ENCODE measurements at places on chromosomes 16 and 17.

- DNase-seq = no peak
Measured at GRCh38 chr16:67444259-67445125, 13.6 kb downstream of the HSD11B2 start.

- no peak for DNase-seq
Measured at GRCh38 chr17:29567554-29568330, 759 bp upstream of the TP53I13 start.

- DNase-seq = no peak
Measured at GRCh38 chr17:64498308-64499203, 1.7 kb upstream of the POLG2 start.

DNA sequence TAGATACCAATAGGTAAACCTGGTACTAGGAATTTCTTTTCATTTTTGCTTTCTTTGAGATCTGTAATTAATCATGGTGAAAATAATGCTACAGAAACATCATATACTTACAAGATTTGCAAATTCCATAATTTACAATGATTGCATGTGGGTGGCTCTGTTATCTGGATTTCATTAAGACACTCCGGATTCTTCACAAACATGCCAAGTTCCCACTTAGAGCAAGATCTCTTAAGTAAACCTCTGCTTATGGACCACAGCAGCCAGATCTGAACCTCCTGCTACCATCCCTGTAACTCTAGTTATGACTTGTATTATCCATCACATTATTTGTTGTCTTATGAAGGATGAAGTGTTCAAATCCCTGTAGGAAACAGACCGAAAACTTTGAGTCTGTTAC is 424.7 kb downstream of the CDH13 start:
- no peak for DNase-seq

- DNase-seq = no peak
Measured at GRCh38 chr17:57670769-57671569, 74.1 kb downstream of the CCDC182 start.

DNA sequence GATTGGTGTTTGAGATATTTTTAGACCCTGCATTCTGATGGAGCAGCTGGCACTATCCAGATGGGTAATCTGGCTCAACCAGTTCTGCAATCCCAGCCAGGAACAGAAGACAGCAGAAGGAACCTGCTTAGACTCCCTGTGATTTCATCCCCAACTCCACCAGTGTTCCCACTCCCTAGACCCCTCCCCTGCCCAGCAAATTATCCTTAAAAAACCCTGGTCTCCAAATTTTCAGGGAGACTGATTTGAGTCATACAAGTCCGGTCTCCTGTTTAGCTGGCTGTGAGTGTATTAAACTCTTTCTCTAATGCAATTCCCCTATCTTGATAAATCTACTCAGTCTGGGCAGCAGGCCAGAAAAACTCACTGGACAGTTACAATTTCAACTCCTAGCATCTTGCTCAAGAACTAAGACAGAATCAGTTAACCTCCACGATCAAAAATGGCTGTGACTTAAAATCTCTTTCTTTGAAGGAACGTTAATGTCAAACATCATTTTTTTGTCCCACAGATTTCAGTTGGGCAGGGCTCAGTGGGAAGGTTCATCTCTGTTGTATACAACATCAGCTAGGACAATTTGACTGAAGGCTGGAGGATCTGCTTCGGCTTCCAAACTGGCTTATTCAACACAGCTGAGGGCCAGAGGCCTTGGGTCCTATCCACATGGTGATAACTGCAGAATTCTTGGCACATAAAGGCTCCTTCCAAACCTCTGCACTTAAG is 4.9 kb upstream of the RBL2 start:
- DNase-seq = no peak

DNA sequence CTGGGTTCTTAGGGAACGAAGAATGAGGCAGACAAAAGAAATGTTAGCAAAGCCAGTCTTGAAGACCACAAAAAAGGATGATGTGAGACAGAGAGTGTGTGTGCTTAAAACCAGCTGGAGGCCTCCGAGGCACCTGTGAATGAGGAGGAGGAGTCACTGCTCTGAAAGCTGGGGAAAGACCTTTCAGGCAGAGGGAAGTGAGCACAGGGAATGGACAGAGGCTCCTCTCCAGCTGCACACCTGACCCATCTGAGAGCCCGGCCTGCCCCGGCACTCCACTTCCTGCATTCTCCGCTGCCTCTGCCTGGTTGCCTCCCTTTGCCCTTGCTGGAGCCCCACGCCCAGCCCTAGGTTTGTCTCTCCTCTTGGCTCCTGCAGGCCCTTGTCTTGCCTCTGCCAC is 55.2 kb upstream of the SREBF1 start:
- DNase-seq = peak; percentile 21

- no peak for DNase-seq
Measured at GRCh38 chr17:80890196-80890920, 101.3 kb upstream of the CHMP6 start.

DNA sequence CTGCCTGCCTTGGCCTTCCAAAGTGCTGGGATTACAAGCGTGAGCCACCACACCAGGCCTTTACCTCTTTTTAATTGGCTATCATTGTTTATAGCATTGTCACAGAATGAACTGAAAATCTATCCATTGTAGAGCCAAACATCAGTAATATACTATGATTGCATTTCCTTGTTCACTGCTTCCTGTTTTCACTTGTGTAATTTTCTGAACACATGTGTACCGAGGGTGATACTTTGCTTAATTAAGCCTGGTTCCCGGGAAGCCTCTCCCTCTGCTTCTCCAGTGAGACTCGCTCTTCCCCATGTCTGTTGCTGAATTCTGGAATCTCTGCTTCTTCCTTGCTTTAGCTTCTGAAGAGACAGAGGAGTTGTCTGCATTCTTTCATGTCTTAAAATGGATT is 33.1 kb downstream of the POLR3E start:
- no peak for DNase-seq

- DNase-seq = no peak
Measured at GRCh38 chr16:27205423-27206065, 2.2 kb downstream of the KDM8 start.

GRCh38 chr16:2586241-2586640 is 48.4 kb downstream of the PDPK1 start:
- no peak for DNase-seq

DNA sequence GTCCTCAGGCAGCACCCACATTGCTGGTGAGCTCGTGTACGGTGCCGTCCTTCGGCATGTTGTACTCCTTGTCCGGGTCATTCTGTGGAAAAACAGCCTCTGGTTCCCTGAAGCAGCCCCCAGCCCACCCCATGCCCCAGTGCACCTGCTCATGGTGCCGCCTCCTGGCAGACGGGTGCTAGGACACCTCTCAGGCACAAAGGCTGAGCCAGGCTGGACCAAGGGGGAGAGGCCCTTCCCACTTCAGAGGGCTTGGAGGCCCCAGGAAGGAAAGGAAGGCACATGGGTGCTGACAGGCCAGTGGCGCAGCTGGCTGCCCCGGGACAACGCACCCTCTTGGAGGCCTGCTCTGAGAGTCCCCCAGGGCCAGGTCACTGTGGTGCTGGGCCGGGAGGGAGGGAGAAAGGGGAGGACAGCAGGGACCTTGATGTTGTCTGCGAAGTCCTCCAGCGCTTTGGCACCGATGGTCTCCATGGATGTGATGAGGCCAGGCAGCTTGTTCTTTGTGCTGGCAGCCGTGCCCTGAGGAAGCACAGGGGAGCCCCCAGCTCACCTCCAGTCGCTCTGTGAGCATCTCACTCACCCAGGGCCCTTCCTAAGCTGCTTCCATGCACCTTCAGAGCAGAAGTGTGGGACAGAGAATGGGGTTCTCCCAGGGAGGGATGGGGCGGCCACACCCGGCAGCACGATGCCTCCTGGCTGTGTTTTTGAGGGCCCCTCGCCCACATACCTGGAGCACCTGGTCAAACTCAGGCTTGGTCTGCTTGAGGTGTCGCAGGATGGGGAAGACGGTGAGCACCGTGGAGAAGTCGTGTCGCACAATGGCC is 9.3 kb downstream of the ZACN start:
- DNase-seq = no peak

- DNase-seq = no peak
Measured at GRCh38 chr17:32777436-32777835, 99.5 kb downstream of the MYO1D start.

DNA sequence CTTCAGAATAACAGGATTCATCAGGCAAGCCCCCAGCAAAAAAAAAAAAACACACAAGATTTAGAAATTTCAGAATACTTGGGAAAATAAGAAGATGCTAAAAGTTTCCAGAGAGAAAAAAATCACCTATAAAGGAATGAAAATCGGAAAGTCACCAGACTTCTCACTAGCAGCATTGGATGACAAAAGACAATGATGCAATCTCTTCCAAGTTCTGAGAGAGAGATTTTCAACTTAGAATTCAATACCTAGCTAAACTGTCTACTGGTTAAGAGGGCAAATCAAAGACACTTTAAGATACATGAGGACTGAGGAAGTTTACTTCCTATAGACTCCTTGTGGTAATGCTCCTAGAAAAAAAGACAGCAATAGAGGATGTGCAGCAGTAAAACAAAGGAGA is 23.9 kb upstream of the TNS4 start:
- DNase-seq = no peak

- DNase-seq = no peak
Measured at GRCh38 chr16:340370-341091, 12.0 kb downstream of the AXIN1 start.

DNA sequence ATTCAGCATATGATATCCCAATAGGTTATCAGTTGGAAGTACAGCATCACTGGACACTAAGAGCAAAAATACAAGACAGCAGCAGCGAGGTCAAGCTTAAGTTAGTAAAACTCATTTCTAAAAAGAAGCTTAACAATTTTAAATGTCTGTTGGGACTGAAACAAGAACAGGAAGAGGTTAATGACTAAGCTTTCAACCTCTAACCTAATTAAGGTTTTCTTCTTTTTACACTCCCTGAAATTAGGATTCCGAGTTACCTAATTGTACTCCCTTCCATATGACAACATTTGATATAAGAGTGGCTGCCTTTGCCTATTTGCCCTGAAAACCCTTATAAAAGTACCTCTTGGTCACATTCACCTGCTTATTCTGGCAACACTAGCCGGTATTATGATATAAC is 34.3 kb downstream of the CPSF4L start:
- no peak for DNase-seq

DNA sequence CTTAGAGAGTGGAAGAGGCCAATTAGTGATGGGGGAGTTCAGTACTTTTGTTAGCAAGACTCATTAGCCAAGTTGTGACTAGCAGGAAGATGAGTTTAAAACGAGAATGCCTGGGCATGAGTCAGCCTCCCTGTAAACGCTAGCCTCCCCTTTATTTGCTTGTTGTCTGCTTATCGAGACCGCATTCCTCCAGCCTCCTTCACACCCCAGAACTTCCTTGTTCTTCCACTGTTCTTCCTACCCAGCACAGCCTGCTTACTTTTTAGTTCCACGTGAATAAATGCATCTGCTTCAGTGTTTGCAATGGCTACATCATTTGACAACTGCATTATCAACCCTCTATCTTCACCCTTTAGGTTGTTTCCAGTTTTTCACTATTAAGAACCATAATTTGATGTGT is 20.2 kb upstream of the OR3A1 start:
- DNase-seq = no peak

GRCh38 chr16:51393381-51394005 is 242.4 kb upstream of the SALL1 start:
- no peak for DNase-seq

DNA sequence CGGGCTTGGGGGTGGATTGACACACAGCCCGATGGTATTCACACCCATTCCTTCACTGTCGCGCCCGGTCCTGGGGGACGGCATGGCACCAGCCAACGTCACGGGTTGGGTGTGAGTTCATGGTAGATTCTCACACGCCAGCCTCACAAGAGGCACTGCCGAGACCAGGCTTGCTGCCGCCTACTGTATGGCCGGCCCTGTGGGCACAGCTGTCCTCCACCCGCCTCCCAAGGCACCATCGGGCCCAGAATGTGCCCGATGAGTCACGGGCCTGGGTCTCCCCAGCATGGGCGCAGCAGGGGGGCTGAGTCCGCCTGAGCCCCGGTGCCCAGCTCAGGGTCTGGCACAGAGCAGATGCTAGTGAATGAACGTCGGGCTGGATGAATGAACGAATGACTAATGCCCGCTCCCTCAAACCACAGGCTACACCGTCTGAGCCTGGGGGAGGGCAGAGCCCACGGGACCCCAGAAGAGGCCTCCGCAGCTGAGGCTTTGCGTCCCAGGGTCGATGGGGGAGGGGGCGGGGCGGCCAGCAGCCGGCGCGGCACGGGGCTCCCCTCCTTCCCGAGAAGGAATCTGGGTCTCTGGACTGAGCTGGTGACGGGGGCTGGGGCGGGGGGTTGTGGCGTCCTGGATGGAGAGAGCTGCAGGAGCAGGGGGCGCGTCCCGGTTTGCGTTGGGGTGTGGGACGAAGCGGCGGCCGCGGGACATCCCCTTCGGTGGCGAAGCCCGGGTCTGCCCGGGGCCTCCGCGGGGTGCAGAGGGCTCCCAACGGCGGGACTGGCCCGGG is 829 bp downstream of the PITPNM3 start:
- no peak for DNase-seq

DNA sequence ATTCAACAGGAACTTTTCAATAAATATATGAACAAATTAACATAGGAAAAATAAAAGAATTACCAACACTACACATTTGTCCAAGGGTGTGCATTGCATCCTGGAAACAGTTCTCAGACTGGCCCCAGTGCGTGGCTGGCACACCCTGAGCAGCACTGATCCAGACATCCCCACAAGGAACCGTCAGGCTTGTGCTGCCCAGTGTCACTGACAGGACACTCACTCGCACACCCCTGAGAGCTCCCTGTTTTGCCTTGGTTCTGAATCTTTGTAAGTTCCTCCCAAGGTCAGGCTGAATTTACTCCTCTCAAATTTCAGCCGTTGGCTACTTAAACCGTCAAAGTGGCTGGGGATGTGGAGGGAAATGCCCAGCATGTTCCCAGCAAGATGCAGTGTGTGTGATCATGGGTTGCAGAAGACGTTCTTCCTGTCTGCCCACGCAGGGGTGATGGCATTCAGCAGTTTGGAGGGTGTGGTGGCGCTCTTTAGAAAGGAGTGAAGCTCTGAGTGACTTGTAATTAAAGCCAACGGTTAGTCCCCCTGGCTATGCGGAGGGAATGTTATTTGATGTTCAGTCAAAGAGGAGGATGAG is 1.7 kb downstream of the MT2A start:
- peak; percentile 53 for DNase-seq

DNA sequence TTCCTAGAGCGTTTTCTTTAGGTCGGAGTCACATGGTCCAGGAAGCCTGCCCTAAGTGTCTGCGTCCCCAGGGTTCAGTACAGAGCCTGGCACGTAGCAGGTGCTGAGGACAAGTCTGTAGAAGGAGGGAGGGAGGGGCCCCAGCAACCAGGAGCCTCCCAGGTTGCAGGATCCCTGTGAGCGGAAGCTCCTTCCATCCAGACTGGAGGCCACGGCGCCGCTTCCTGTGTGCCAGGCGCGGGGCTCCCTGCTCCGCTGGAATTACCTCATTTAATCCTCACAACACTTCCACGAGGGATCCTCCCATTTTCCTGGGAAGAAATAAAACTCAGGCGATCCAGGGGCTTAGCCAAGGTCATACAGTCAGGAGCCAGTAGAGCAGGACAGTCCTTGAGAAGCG is 22.1 kb downstream of the TRARG1 start:
- DNase-seq = no peak

DNA sequence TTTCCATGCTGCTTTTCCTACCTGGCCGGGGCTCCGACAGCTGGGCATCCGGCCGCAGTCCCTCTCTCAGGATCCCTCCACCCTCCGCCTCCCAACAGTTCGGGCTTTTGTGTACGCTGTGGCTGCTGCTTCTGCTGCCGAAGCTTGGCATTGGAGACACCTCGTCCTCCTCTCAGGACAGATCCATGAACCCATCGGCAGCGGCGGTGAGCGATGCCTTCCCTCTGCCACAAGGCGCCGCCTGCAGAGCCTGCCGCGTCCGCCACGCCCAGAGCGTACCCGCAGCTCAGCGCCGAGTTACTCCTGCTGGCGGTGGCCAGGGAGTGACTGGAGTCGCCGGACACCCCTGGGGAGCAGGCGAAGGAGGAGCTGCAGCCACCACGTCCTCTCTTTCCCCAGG is 2032.8 kb downstream of the TP53TG3F start:
- no peak for DNase-seq
